ENCODE measurements at places on chromosomes 3 and 15. TPM values are rescaled to one million over a fixed set of nuclear protein-coding genes. Genes with fewer than 3 reads are reported as not detected.

Gene GADL1
- total RNA-seq, result not detected

Gene EFCAB12
- 0.63 TPM for total RNA-seq

Gene CLDN1
- 208 TPM for total RNA-seq

Gene ALDH1A2
- total RNA-seq, result 8.0 TPM

Gene AMOTL2
- 233 TPM for total RNA-seq

Gene CCR2
- 3.9 TPM for total RNA-seq

Gene SERF2
- total RNA-seq, result 882 TPM

Gene TMC3
- total RNA-seq, result not detected

Gene MOBP
- total RNA-seq, result 2.5 TPM

Gene UBA7
- total RNA-seq, result 68.4 TPM

Gene ZIC1
- total RNA-seq, result not detected

Gene TMEM158
- total RNA-seq, result 1.8 TPM

Gene CPOX
- 20.1 TPM for total RNA-seq

Gene RARB
- 13.5 TPM for total RNA-seq

Gene SLC25A26
- 20.1 TPM for total RNA-seq

Gene STIMATE
- total RNA-seq, result 51.8 TPM

Gene GAP43
- 15.3 TPM for total RNA-seq

Gene ENTPD3
- total RNA-seq, result 0.22 TPM

Gene FGD5
- 33.3 TPM for total RNA-seq

Gene CCDC39
- total RNA-seq, result not detected

Gene GPR176
- 18.6 TPM for total RNA-seq

Gene GALK2
- total RNA-seq, result 52.7 TPM

Gene CCR5
- total RNA-seq, result 1.2 TPM

Gene CPA3
- total RNA-seq, result 6.9 TPM

Gene RAB8B
- total RNA-seq, result 32.9 TPM
